MM.1S (cell line): ENCODE measurements at places on chromosomes 3 and 15.

DNA sequence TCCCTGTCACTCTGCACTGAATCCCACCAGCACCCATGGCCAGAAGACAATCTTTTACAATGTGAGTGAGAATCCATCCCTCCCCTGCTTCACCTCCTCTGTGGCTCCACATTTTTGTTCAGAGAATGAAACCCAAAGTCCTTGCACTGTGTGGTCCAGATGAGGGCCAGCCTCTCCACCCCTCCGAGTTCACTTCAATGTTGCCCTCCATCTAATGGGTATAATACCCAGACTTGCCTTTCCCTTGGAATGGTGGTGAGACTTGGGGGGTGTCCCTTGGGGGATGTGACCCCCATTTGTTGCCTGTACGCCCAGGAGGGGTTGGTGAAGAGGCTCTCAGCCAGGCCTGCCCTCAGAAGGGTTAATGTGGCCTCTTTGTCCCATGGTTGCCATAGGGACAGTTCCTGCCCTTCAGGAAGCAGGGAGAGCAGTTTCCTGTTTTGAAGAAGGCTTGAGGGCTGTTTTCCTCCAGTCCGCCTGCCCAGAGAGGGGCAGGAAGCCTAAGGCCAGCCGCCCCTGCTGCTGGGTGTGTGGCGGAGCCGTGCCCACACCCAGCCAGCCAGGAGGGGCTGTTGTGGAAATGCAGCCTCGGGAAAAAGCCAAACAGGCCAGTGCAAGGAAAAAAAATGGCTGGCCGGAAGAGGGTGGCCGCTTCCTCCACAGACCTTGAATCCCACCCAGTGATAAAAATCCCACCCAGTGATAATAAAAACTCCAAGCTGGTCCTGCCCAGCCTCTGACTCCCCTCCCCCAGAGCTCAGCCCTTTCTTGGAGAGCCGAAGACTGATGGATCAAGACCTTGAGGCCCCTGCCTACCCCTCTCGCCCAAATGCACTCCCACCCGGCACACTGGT lies 14.6 kb upstream of the FGD5 start:
- H3K36me3 ChIP-seq = no peaks in the 10 kb centered on the region
- H3K27me3 ChIP-seq = peaks cover 16% of the 10 kb centered on the region; the same call in 1 of the 2 replicates
- DNase-seq = no peak
- no peak overlapping the region for H3K4me3 ChIP-seq
- H3K27ac ChIP-seq = no peak overlapping the region

GRCh38 chr15:40936709-40937666 lies 7.8 kb downstream of the DLL4 start:
- H3K27ac ChIP-seq = no peak overlapping the region
- H3K4me1 ChIP-seq = peaks cover 11% of the 10 kb centered on the region; the same call in 1 of the 2 replicates
- H3K4me3 ChIP-seq = no peak overlapping the region
- no peaks in the 10 kb centered on the region for H3K27me3 ChIP-seq
- DNase-seq = no peak

DNA sequence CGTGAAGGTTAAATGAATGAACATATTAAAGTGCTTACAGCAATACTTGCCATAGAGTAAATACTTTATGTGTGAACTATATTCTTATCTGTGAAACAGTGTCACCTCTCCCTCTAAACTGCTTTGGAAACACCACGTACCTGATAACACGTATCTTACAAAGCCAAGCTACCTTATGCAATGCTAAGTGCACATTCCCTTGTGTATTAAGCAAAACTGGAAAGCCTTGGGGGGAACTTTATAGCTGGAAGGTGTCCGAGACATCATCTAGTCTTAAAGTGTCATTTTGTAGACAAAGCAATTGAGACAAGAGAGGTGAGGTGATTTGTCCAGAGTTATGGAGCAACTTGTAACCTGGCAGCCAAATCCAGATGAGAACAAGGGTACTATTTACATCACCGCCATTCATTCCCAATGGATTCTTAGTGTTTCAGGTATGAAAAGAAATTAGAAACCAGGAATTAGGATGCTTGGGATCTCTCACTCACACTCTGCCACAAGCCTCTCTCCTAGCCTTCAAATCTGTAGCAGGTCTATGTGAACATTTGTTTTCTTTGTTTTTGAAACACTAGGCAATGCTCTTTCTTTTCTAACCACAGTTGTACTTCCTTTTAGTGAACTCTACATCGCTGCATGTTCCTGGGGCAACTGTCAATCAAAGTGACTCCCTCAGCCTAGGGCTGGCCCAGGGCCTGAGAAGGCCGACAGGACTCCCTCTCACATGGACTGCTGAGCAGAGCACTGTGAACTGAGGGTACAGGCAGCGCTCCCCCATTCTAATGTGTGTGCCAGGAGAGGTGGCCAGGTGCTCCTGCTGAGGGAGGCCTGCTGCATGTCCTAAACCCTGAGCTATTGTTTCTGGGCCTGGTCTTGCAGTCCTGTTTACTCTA lies 13.9 kb upstream of the MGLL start:
- H3K4me1 ChIP-seq = peaks cover 20% of the 10 kb centered on the region
- DNase-seq = peak; percentile 70
- H3K27me3 ChIP-seq = no peaks in the 10 kb centered on the region

- H3K4me3 ChIP-seq = no peak overlapping the region
- H3K27ac ChIP-seq = peak overlapping the region; percentile 78; the same call in 1 of the 2 replicates
- H3K27me3 ChIP-seq = no peaks in the 10 kb centered on the region
- H3K4me1 ChIP-seq = peaks cover 73% of the 10 kb centered on the region
- DNase-seq = no peak
- peaks cover 6% of the 10 kb centered on the region for H3K36me3 ChIP-seq
Measured at GRCh38 chr3:12998648-12999047, 74.6 kb downstream of the IQSEC1 start.

GRCh38 chr15:55484917-55485672 lies 22.9 kb downstream of the DNAAF4 start:
- H3K4me1 ChIP-seq = no peaks in the 10 kb centered on the region
- H3K4me3 ChIP-seq = no peak overlapping the region
- no peaks in the 10 kb centered on the region for H3K36me3 ChIP-seq
- H3K27me3 ChIP-seq = no peaks in the 10 kb centered on the region
- no peak for DNase-seq
- no peak overlapping the region for H3K27ac ChIP-seq

GRCh38 chr3:186509423-186509822 lies 34.8 kb downstream of the CRYGS start:
- H3K4me1 ChIP-seq = no peaks in the 10 kb centered on the region
- H3K27ac ChIP-seq = no peak overlapping the region
- DNase-seq = no peak
- no peaks in the 10 kb centered on the region for H3K36me3 ChIP-seq
- no peaks in the 10 kb centered on the region for H3K27me3 ChIP-seq
- no peak overlapping the region for H3K4me3 ChIP-seq

- H3K4me3 ChIP-seq = no peak overlapping the region
- no peaks in the 10 kb centered on the region for H3K36me3 ChIP-seq
Measured at GRCh38 chr3:99929745-99930139, 112.1 kb downstream of the CMSS1 start.

DNA sequence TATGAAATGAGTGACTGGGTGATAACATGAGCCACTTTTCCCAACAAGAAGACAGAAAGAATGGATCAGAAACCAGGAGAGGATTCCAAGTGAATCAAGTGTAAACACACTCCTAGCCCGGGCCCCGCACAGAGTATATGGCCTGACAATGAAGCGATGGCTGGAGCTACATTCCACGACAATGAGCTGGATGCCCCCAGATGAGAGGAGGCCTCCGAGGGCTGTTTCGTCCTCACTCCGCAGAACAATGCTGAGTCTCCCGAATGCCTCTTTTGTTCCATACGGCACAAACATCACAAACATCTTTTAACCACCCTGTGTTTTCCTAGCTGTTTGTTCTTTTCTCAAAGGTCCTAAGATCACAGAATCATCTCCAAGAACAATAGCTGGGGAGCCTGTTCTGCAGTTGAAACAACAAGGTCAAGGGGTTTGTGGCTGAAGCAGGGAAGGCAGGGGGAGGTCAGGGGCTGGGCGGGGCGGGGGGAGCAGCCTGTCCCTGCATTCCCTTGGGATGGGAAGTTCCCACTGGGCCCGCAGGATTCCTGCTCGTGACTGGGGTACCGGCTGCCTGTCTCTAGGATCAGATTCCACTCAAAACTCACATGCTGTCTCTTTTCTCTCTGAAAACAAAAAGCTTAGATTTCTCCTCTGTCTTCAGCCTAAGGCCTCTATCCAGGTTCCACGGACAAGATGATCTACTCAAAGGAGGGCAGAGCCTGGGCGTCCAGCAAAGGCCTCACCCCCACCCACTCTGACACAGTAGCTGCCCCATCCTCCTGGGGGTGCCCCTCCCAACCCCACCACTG lies 151.3 kb downstream of the XXYLT1 start:
- no peaks in the 10 kb centered on the region for H3K4me1 ChIP-seq
- no peaks in the 10 kb centered on the region for H3K27me3 ChIP-seq
- H3K4me3 ChIP-seq = no peak overlapping the region
- H3K27ac ChIP-seq = no peak overlapping the region

DNA sequence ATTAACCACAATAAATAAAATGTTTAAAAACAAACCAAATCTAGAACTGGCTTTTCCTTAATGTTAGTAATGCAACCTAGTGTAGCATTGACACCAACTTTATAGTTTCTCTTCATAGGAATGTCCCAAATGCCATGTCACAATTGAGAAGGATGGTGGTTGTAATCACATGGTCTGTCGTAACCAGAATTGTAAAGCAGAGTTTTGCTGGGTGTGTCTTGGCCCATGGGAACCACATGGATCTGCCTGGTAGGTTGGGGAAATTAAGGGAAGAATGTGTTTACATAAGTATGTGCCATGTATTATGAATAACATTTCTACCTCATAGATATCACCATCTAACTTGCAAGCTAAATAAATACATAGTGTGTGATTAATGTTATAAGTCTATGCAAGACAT lies 84.4 kb upstream of the GOLGA6B start:
- no peaks in the 10 kb centered on the region for H3K4me1 ChIP-seq
- H3K27ac ChIP-seq = no peak overlapping the region
- H3K4me3 ChIP-seq = no peak overlapping the region
- no peaks in the 10 kb centered on the region for H3K27me3 ChIP-seq
- no peaks in the 10 kb centered on the region; the same call in 1 of the 2 replicates for H3K36me3 ChIP-seq

DNA sequence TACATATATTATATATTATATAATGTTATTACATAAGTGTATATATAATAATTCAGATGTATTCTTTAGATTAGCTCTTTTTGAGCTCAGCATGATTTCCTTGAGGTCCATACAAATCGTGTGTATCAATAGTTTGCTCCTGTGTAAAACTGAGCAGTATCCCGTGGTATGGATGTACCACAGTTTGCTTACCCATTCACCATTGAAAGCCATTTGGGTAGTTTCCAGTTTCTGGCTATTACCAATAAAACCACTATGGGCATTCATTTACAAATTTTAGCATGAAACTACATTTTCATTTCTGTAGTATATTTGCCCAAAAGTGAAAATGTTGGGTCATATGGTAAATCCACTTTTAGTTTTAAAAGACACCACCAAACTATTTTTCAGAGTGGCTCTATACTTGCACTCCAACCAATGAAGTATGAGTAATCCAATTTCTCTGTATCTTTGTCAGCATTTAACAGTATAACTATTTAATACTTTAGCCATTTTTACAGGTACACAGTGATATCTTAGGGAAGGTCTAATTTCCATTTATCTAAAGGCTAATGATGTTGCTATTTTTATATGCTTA lies 1361.4 kb upstream of the GBE1 start:
- no peaks in the 10 kb centered on the region for H3K4me1 ChIP-seq
- no peak overlapping the region for H3K4me3 ChIP-seq
- no peak overlapping the region for H3K27ac ChIP-seq
- no peaks in the 10 kb centered on the region for H3K36me3 ChIP-seq

- no peak for DNase-seq
- H3K4me1 ChIP-seq = no peaks in the 10 kb centered on the region
- H3K4me3 ChIP-seq = no peak overlapping the region
- H3K27ac ChIP-seq = no peak overlapping the region
- H3K36me3 ChIP-seq = no peaks in the 10 kb centered on the region
- no peaks in the 10 kb centered on the region for H3K27me3 ChIP-seq
Measured at GRCh38 chr3:149401926-149402310, 24.5 kb upstream of the TM4SF1 start.

DNA sequence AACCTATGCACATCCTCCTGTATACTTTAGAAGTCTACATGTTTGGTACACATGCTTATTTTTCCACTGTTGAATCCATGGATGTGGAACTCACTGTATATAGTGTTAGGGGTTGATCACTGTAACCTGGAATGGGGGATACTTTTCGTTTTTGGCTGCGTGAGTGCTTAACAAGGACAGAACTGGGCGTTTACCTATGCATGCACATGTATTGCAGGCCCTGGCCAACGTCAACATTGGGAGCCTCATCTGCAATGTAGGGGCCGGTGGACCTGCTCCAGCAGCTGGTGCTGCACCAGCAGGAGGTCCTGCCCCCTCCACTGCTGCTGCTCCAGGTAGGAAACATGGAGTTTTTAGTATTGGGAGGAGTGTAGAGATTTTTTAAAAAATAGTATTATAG lies 2.3 kb downstream of the RPLP1 start:
- DNase-seq = no peak
- H3K36me3 ChIP-seq = peaks cover 26% of the 10 kb centered on the region
- peaks cover 6% of the 10 kb centered on the region; the same call in 1 of the 2 replicates for H3K4me1 ChIP-seq
- no peak overlapping the region for H3K27ac ChIP-seq

DNA sequence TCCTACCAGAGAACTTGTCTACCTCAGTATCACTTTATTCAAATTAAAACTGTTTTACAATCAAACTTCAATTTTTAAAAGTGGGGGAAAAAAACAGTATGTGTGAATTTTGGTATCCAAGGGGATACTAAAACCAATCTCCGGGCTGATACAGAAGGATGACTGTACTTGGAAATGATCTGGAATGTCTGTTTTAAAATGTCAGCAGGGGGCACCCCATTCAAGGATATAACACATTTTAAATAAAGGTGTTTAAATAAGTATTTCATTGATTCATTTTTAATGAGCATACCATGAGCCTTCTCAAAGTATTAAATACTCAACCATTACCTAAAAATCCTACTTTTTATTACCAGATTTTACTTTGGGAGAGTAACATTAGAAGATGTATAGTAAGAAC lies 67.9 kb downstream of the ULK4 start:
- H3K4me3 ChIP-seq = no peak overlapping the region
- no peaks in the 10 kb centered on the region for H3K36me3 ChIP-seq
- H3K27ac ChIP-seq = no peak overlapping the region
- peak; percentile 21 for DNase-seq
- no peaks in the 10 kb centered on the region for H3K27me3 ChIP-seq
